ENCODE measurements at places on chromosomes 2 and 18.

DNA sequence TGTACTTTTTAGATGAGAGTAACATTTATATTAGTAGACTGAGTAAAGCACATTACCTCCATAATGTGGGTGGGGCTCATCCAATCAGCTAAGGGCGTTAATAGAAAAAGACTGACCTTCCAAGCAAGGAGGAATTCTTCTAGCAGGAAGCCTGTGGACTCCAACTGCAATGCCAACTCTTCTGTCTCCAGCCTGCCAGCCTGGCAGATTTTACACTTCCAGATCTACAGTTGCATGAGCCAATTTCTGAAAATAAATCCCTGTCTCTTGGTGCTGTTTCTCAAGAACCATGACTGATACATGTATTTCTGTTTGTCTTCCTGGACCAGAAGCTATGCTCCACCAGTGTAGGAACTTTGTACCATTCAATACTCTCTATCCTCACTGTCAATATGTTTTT lies 69.0 kb upstream of the LMAN1 start:
- DNase-seq: no peak

DNA sequence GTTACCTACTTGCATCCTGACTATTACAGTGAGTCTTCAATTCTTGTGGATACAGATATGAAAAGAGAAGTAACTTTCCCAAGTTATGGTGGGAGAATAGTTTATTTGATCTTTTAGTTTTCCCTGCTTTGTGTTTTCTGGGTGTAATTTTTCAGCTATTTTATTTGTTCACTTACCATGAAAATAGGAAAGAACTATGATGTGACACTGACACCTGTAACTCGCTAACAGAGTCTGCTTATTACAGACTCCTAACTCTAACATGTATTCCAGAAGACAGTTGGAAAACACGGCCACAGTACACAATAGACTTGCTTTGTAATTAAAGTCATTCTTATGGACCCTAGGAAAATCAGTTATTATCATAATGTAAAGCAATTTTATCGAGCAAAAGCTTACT lies 323.2 kb downstream of the LRRTM1 start:
- DNase-seq: no peak

DNA sequence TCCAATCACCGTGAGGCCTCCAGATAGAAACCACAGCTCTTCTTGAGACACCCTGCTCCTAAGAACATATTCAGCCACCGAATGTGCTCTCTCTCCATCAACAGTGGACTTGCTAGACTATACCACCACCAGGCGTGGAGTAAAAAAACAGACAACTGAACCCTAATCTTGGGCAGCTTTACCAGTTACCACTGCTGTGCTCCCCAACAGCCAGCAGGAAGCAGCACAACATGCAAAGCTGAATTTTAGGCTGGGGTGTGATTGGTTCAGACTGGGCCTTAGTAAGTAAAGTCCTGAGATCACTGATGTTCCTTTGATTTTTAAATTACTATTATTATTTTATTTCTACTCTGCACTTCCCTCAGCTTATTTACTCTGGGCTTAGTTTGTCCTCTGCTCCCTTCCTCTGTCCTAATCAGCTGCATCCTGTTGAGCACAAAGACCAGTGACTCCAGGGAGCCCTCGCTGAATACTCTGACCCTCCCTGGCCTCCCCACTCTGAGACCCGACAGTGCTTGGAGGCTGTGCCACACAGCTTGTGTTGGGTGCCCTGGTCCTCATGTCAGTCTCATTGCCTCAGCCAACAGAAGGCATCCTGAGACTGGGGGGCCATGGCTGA lies 21.9 kb downstream of the MRPL35 start:
- peak; percentile 16 for DNase-seq

DNA sequence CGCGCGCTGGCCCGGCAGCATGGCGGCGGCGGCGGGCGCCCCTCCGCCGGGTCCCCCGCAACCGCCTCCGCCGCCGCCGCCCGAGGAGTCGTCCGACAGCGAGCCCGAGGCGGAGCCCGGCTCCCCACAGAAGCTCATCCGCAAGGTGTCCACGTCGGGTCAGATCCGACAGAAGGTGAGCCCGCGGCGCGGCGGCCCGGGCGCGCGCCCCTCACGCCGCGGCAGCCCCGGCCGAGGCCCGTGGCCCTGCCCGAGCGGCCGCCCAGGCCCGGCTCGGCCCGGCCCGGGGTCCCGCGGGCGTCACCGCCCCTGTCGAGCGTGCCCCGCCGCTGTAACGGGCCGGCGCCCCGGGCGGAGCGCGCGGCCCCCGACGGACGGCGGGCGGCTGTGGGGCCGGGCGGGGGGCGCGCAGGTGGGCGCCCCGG lies 218 bp downstream of the DGKD start:
- DNase-seq: no peak

DNA sequence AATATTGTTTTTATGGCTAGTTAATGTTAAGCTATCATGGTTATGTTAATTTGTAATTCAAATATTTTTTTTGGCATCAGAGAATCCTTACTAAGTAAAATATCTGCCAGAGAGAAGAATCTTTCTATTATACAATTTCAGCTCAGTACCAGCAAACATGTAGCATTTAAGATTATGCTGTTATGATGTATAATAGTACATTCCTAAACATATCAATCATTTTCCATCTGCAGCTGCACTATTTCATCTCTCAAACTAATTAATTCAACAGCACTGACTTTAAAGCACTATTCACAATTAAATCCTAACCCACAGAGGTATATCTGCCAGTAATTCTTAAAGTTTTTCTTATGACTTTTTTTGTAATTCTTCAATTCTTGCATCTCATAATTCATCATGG lies 250.6 kb downstream of the CD226 start:
- DNase-seq: no peak

- DNase-seq: no peak
Measured at GRCh38 chr2:176729706-176730569, 460.7 kb downstream of the MTX2 start.

- no peak for DNase-seq
Measured at GRCh38 chr2:45851111-45851510, 199.6 kb downstream of the PRKCE start.

DNA sequence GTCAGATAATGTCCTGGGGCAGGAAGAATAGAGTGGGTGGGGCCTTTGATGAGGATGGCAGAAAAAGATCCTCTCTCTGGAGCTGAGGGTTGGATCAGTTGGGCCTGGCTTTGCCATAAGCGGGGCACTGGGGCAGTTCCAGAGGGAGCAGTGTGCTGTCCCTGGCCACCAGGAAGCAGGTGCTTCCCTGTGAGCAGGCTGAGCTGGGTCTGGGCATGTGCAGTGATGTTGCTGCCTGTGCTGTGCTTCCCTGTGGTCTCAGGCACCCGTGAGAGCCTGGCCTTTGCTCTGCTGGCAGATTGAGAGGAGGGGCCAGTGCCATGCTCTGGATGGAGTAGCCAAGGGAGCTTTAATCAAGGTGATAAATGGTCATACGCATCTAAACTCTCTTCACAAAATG lies 14.6 kb upstream of the NPPC start:
- DNase-seq: no peak

DNA sequence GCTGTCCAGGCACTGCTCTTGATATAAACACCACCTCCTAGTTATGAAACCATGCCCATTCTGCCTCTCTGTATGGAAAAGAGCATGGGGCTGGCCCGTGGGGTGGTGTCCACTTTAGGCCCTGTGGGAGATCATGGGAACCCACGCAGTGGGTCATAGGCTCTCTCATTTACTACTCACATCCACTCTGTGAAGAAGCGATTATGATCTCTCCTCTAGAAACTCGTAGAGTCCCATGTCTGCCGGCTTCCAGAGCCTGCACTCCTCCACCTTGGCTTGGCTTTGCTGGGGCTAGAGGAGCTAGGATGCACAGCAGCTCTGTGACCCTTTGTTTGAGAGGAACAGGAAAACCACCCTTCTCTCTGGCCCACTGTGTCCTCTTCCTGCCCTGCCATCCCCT lies 15.9 kb downstream of the EMX1 start:
- no peak for DNase-seq

GRCh38 chr2:20232837-20233207 lies 7.9 kb upstream of the SDC1 start:
- DNase-seq: no peak

DNA sequence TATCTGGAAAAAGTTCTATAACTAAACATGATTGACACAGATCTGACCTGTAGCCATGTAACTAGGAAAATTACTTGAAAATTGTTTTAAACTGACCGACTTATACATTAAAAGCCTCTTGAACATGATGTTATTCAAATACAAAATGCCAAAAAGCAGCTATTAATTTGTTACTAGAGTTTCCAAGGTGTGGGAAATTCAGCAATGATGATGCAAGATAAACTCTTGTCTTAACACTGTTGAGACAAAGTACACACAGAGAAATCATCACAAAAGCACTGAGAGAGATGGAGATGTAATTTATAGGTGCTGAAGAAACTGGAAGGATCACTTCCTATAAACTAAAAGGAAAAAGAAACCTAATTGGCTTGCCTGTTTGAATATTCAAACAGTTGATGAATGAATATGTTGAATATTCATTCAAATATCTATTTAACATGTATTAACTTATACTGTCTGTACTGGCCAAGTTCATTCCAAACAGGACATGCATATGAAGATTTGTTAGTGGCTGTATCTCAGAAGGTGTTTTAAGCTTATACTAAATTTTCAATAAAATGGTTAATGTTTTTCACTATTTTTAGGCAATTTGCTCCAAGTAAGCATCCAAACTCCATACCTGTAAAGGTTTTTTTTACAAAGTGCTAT lies 34.6 kb upstream of the WDR75 start:
- DNase-seq: no peak

GRCh38 chr2:221484761-221485502 lies 87.2 kb downstream of the EPHA4 start:
- DNase-seq: no peak

DNA sequence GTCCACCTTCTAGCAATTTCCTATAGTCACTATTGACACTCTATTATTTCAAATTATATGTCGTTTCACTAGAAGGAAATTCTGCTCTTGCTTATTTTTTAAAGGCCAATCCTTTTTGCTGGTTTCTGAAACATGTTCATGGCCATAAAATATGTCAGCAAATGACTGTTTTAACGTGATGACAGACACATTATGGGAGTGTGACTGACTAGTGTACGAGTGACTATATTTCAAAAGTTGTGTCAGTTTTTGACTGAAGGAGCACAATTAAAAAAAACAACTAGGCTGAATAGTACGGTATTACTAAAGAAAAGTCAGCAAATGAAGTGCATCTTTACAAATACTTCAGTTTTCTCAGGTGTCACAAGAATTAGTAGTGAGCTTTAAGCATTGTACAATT lies 196.0 kb downstream of the NR4A2 start:
- no peak for DNase-seq

GRCh38 chr2:120545521-120546047 lies 190.1 kb upstream of the GLI2 start:
- DNase-seq: no peak

DNA sequence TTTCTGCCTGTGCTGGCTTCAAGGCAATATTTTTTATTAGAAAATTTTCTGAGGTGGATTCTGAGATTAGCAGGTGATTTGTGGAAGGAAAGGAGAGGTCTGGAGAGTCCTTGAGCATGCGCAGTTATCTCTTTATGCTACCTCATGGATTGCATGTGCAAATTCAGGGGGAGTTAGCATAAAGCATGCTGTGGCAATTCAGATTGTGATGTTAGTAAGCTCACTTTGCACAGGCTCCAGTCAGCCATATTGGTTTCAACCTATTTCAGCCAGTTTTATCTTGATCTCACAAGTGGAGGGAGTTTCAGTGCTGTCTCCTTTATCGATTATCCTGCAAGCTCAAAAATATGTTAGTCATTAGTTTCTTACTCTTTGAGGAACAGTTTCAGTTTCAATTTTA lies 2012.3 kb upstream of the PIK3C3 start:
- no peak for DNase-seq

DNA sequence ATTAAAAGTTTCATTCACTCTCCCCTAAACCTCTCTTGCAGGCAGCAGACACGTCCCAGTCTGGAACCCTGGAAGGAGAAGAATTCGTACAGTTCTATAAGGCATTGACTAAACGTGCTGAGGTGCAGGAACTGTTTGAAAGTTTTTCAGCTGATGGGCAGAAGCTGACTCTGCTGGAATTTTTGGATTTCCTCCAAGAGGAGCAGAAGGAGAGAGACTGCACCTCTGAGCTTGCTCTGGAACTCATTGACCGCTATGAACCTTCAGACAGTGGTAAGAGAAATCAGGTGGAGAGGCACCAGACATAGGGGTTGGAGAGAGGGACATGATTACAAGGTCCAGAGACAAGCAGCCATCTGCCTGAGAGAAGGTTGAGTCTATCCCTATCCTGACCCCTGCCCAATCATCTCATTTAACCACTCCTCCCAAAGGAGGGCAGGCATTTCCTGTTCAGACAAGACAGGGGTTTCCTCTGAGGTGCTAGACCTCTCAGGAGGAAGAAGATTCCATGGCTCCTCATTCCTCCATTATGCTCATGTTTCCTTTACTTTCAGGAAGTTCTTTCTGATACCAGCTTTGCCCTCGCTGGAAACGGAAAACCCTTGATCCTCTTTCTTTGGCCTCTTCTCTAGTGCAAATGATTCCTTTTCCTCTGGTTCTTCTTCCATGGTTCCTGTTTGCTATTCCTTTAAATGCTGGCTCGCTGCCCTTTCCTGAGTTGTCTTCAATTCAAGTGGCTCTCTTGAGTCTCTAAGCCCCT lies 15.1 kb downstream of the PLCD4 start:
- no peak for DNase-seq

DNA sequence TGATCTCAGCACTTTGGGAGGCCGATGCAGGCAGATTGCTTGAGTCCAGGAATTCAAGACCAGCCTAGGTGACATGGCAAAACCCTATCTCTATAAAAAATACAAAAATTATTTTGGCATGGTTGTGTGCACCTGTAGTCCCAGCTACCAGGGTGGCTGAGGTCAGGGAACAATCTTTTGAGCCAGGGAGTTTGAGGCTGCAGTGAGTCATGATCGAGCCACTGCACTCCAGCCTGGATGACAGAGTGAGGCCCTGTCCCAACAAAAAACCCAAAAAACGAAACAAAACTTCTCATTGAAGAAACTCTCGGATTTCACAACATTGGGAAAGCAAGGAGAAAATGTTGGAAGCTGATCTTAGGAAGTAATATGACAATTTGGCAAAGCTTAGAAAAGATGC lies 317.3 kb upstream of the MGAT5 start:
- no peak for DNase-seq

- no peak for DNase-seq
Measured at GRCh38 chr2:21072477-21073242, 28.8 kb upstream of the APOB start.

DNA sequence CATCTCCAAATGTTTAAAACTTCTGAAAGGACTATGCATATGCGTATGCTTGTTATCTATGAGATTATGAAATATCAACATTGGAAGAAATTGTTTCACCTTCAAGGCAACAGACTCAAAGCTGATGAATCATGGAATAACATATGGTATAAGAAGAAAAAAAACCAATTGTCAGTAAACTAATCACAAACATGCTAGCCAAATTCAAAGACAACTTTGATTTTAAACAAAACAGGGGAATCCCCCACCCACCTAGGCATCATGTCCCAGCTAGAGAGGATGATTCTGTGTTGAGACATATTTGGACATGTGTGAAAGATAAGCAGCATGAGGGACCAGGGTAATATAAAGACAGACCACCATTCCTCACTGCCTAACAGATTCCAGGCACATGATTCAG lies 147.7 kb downstream of the WDPCP start:
- no peak for DNase-seq
